CD4-positive, alpha-beta T cell treated with Interleukin-6 for 4 hours (primary cell): ENCODE measurements at places on chromosomes 11 and 22.

DNA sequence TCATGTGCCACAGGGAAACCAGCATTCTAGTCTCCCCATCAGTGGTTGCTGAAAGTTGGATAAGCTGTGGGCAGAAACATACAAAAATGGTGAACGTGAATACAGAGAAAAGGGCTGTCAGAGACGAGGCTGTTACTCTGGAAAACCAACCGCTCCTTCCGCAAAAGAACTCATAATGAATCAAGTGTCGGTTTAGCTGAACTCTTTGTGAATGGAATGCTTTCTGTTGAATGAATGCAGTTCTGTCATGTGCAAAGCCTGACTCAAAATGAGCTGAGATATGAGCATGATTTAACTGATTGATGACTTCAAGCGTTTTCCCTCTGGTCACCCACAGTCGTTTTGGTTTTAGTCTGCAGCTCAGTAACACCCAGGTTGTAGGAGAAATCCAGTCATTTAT is 298.3 kb downstream of the ETS1 start:
- DNase-seq, result no peak

DNA sequence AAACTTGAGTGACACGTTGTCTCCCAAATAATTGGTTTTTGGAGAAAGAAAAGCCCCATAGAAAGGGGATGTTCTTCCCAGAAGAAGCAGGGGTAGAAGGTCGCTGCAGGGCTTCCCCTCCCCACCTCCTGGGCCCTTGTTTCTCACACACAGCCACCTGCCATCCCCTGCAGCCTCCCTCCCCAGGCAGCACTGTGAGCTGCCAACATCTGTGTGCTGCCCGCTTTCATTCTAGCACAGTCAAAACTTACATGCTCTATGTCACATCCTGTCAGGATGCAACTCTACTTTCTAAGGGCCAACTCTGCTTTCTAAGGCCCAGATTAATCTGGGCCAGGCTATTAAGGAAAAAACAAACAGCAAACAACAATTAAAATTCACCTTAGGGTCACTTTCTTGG is 309.4 kb upstream of the ZC3H12C start:
- no peak for DNase-seq

DNA sequence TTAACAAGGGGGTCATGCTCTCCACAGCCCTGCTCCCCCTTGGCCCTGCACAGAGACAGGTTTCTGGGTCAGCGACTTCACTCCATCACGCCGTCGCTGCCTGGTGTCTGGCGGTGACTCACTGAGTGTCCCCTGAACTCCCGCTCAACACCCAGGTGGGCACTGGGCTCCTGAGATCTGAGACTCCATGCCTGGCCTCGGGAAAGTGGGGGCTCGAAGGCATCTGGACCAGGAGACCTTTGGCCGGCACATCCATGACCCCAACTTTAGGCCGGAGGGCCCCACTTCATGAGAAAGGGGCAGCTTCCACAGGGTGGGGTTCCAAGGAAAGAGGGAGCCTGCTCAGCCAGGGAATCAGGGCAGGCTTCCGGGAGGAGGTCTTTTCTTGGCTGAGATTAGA is 79.3 kb upstream of the PRR5 start:
- no peak for DNase-seq

DNA sequence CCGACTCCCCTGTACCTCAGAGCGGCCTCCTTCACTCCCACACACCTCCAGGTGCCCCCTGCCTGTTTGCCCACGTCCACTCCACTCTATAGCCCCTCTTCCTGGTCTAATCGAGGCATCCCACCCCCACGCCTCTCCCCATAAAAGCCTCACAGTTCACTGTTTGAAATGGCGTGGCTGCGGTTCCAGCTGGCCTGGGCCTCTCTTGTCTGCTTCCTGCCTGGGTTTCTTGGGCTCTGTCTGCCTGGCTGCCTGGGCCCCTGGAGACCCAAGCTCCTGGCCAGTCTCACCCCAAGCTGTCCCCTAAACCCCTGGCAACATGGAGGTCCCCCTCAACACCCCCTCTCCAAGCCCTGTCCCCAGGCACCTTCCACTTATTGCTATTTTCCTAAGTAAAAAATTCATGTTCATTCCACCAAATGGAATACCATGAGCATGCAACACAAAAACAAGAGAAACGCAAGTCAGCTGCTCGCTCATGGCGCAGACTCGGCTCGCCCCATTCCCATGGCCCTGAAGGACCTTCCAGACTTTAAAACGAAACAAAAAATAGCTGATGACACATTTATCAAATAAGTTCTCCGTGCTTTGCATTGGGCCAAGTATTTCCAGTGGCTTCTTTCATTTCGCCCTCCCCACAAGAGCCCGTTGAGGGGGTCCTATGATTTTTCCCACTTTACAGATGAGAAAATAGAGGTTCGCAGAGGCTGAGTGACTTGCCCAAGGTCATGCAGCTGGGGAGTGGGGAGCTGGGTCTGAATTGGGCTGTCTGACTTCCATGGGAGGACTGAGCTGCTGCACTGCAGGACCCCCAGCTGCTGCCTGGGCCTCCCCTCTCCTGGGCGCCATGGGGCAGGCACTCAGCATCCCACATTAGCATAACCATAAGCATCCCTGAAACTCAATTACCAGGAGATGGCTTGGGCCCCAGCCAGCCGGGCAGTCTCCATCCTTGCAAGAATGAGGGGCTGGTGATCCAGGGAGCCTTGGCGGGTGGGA is 11.7 kb upstream of the FLRT1 start:
- DNase-seq, result no peak

- peak; percentile 30 for DNase-seq
Observed at GRCh38 chr11:116931206-116931953, 94.0 kb upstream of the APOA1 start.

DNA sequence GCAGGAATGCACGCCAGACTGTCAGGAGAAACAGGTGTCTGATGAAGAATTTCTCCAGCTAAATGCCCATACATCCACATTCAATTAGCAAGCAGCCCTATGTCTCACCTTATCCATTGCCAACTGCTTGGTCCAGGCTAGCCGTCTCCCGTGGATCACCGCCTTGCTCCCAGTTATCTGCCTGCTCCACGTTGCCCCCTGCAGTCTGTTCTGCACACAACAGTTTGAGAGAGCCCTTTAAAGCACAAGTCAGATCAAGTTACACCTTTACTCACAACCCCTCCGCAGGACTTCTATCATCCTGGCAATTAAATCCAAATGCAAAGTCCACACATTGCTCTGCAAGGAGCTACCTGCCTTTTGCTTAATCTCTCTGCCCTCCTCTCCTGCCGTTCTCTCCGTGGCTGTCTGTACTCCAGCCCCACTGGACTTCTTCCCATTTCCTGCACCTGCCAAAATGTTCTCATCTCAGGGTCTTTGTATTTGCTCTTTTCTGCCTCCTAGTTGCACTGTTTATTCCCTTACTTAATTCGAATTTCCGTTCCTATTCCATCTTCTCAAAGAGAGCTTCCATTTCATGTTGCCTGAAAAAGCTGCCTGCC is 185.3 kb upstream of the LARGE1 start:
- no peak for DNase-seq

- no peak for DNase-seq
Observed at GRCh38 chr11:111357150-111358037, 21.7 kb downstream of the POU2AF1 start.

DNA sequence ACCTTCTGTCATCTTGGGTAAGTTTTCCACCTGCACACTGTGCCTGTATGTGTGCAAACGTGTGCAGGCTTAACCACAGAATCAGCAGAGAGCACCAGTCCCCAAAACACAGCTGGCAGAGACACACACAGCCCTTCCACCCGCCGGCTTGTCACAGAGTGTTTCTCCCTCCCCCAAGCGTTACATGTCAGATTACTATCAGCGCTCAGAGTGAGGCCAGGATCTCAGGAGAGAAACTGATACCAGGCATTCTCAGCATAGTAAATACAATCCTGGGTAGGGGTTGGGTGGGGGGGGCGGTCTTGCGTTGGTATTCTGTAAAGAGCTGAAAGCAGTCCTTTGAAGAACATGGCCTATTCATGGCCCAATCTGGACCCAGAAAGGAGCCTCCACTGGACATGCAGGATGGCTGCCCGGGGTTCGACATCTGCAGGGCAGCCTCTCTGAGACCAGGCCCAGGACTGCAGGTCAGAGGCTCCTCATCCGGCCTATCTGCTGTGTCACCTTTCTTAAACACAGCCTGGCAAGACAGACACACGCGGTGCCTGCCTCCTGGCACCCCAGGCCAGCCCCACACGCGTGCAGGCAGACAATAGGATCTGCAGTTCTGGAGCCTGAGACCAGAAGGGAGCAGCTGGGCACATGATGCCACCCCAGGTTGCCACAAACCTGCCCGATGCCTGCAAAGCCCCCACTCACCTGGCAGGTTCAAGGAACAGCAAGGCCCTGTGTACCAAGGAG is 1.7 kb downstream of the OSBPL5 start:
- peak; percentile 9 for DNase-seq

GRCh38 chr22:44131412-44131811 is 49.3 kb upstream of the PARVG start:
- no peak for DNase-seq

- DNase-seq, result peak; percentile 79
Observed at GRCh38 chr11:118435290-118435892, 901 bp upstream of the KMT2A start.

DNA sequence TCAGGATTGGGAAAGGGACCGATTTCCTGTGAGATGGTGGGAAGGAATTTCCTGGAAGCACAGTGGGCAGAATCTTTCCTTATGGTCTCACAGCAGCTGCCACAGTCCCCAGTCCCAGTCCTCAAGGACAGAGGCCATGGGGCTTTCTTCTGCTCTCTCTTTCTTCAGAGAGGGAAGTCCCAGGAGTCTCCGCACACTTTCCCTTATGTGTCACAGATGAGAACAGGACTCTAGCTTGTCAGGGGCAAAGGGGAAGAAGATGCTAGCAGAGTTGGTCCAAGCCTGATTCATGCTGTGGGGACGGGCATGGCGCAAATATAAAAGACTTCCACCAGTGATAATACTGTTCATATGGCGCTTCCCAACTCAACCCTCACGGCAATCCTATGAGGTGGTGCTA is 7.5 kb upstream of the PPFIA1 start:
- no peak for DNase-seq

GRCh38 chr11:94089341-94089740 is 39.3 kb upstream of the PANX1 start:
- no peak for DNase-seq

DNA sequence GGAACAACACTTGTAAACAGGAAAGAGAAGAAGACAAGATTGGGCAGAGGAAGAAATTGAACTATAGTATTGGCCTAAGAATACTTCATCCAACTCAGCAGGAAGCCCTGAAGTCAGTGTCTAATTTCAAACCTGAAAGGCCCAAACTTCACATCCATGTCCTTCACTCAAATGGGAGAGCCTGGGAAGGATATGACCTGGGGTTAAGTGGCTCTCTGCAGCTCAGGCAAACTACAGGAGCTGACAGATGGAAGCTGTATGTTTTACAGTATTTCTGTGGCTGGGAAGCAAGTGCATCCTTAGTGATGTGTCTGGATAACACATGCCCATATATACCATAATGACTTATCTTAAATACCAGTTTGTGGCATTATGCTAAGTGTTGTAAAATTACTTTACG is 196.2 kb downstream of the SOX6 start:
- DNase-seq, result no peak

- no peak for DNase-seq
Observed at GRCh38 chr22:44360668-44361381, 48.1 kb upstream of the SHISAL1 start.

DNA sequence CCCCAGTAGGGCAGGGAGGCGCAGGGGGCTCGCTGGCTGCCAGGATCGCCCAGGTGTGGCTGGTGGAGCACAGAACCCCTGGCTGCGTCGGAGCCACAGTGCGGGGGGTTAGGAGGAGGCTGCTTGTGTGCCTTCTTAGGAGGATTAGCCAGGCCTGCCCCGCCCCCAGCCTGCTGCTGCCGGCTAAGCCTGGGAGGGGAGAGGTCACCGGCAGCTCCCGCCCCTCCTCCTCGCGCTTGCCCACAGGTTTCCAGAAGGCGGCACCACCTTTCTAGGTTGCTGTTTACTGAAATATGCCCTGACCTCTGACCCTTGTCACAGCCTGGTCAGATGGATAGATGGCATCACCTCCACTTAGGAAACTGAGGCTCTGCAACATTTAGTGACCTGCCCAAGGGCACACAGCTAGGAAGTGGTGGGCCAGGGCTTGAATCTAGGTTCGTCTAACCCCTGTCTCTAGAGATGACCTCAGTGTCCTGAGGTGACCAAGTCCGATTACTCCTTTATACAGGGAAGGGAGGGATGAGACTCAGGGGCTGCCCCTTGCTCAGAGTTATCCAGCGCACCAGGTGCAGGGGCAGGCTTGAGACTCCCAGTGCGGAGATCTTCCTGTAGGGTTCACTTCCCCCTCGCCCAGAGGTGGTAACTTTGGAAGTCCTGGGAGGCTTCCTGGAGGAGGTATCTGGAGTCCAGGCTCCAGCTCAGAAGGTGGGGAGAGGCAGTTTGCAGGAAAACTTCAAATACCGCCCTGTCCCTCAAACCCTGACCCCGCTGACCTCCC is 44.0 kb downstream of the MYO7A start:
- no peak for DNase-seq

GRCh38 chr22:23527971-23528740 is 51.9 kb downstream of the IGLL1 start:
- DNase-seq, result no peak

DNA sequence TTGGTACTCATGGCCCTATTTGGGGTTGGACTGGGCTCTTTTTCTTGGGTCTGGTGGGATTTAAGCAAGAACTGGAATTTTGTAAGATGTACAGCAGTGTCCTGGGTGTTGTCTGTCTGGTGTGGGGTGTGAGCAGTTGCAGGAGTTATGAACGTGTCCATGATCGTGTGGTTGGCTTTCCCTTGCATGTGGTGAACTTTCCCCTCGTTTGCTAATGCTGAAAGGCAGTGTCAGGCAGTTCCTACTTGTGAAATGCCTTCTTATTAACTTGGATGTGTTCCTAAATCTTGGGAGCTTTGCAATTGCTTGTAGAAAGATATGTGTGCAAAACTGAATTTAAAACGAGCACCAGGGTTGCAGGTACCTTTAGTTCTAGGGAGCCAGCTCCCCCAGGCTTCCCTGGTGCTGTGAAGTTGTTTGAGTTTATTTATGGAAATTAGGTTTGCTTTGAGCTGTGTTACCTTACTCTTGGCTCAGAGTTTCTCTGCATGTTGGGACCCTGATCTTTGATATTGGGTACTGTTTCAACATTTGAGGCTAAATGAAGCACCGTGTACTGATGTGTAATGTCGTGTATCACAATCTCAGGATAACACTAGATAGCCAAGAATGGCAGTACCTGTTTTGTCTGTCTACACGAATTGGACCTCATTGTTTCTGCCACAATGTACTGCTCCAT is 35.8 kb upstream of the HSD17B12 start:
- no peak for DNase-seq

- no peak for DNase-seq
Observed at GRCh38 chr11:76365038-76365679, 15.8 kb downstream of the THAP12 start.

DNA sequence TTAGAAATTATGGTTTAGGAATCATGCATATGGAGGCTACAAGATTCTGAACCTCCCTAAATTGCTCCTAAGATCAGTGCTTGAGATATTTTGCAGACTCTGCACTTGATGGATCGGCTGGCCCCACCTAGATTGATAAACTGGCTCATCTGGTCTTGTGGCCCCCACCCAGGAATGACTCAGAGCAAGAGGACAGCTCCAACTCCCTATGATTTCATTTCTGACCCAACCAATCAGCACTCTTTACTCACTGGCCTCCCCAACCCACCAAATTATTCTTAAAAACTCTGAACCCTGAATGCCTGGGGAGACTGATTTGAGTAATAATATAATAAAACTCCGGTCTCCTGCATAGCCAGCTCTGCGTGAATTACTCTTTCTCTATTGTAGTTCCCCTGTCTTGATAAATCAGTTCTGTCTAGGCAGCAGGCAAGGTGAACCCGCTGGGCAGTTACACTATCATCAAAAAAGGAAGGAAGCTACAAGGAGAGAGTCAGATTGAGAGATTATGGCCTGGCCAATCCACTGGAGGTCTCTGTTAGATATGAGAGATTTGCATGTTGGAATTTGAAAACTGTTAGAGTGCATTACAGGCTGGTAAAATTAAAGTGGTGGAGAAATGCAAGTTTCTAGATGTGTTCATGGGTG is 245.8 kb downstream of the CSNK2A3 start:
- DNase-seq, result no peak
